ENCODE measurements at places on chromosomes 11 and 22. TPM values are rescaled to one million over a fixed set of nuclear protein-coding genes. Genes with fewer than 3 reads are reported as not detected.

- DNase-seq, result no peak
- H3K27ac ChIP-seq, result no peak overlapping the region
- no peaks in the 10 kb centered on the region for H3K36me3 ChIP-seq
These were observed 728.3 kb downstream of the METTL15 start for GRCh38 chr11:28836285-28837081.

GRCh38 chr11:112903340-112903739 lies 57.9 kb upstream of the NCAM1 start:
- no peaks in the 10 kb centered on the region for H3K36me3 ChIP-seq
- H3K4me1 ChIP-seq, result no peaks in the 10 kb centered on the region
- no peak overlapping the region for H3K27ac ChIP-seq
- no peak overlapping the region for H3K4me3 ChIP-seq

GRCh38 chr11:121581607-121582006 lies 128.8 kb upstream of the SORL1-AS1 start:
- H3K27ac ChIP-seq, result no peak overlapping the region
- no peaks in the 10 kb centered on the region for H3K27me3 ChIP-seq
- peaks cover 32% of the 10 kb centered on the region for H3K4me1 ChIP-seq
- DNase-seq, result no peak

DNA sequence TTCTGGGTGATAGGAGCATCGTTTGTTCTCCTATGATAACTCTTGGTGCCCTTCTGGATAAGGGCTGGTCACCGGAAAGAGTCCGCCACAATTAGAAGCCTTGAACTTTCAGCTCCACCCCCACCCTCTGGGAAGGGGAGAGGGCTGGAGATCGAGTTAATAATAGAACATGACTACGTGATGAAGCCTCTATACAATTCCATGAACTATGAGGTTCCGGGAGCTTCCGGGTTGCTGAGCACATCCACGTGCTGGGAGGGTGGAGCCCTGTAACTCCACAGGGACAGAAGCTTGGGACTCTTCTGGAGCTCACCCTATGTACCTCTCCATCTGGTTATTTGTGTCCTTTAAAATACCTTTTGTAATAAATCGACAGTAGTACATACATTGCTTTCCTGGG lies 40.3 kb downstream of the ARHGAP42 start:
- DNase-seq, result no peak
- no peaks in the 10 kb centered on the region for H3K27me3 ChIP-seq
- no peak overlapping the region for H3K4me3 ChIP-seq

GRCh38 chr11:29782447-29782846 lies 234.4 kb downstream of the KCNA4 start:
- H3K4me1 ChIP-seq, result no peaks in the 10 kb centered on the region
- no peak overlapping the region for H3K4me3 ChIP-seq
- H3K27me3 ChIP-seq, result no peaks in the 10 kb centered on the region

- no peak overlapping the region for H3K4me3 ChIP-seq
- no peaks in the 10 kb centered on the region for H3K27me3 ChIP-seq
- H3K27ac ChIP-seq, result no peak overlapping the region
- DNase-seq, result no peak
- H3K36me3 ChIP-seq, result no peaks in the 10 kb centered on the region
These were observed 4.8 kb upstream of the PRR33 start for GRCh38 chr11:1896468-1896867.

DNA sequence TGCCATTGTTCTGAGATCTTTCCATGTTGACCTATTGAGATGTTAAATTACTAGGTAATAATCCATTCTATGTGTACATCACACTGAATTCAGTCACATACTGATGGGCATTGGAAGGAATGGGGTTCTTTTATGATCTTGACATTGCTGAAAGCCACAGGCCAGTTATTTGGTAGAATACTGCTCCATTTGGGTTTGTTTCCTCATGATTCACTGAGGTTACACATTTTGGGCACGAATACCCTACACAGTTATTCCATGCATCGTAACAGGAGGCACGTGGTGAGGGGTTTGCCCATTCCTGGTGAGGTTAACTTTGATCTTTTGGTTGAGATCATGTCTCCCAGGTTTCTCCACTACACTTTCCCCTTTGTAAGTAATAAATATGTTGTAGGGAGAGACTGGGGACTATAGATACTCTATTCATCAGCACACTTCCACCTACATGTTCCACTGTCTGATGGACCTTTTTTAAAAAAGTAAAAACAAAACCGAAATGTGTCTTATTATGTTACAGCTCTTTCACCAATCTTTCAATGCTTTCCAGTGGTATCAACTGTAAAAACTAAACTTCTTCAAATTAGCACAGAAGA lies 12.0 kb upstream of the FOLR1 start:
- H3K4me3 ChIP-seq, result no peak overlapping the region
- H3K36me3 ChIP-seq, result no peaks in the 10 kb centered on the region
- DNase-seq, result no peak
- H3K27me3 ChIP-seq, result no peaks in the 10 kb centered on the region
- no peaks in the 10 kb centered on the region for H3K4me1 ChIP-seq

Gene CALCA
- total RNA-seq, result 0.41 TPM

Gene CFAP300
- 6.2 TPM for total RNA-seq
